ENCODE measurements at places on chromosomes 1 and 21.

DNA sequence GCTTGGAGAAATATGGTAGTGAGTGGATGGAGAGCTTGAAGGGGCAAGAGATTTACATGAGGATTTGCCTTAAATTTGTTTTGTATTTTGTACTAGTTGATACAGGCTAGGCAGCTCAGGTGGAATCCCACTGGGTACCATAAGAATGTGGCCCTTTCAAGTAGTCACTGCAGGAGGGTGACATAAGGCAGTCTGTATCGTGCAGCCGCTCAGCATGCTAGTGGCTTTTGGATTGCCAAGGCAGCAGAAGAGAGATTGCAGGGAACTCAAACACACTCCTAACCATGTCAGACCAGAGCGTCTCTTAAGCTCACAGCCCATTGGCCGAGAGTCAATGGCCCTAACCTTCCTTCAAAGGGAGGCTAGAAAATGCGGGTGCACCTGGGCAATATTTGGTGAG lies 420.0 kb downstream of the ADGRL2 start:
- no peak for DNase-seq

DNA sequence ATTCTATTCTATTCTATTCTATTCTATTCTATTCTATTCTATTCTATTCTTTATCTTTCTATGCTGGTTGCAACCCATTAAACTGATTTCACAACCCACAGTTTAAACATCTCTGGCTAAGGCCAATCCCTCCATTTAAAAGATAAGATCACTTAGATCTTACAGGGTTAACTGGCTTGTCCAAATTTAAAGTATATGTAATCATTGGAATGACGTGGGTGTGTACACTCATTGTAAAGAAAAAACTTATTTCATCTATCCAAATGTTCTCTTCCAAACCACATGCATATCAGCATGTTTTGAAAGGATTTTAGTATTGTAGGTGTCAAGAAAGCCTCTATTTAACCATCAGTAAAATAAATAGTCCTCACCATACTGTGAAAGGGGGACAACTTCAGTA lies 299.6 kb upstream of the RUNX1 start:
- no peak for DNase-seq

GRCh38 chr1:177328251-177328650 lies 157.5 kb downstream of the BRINP2 start:
- no peak for DNase-seq

GRCh38 chr1:119541389-119541788 lies 34.4 kb downstream of the HSD3B1 start:
- no peak for DNase-seq

DNA sequence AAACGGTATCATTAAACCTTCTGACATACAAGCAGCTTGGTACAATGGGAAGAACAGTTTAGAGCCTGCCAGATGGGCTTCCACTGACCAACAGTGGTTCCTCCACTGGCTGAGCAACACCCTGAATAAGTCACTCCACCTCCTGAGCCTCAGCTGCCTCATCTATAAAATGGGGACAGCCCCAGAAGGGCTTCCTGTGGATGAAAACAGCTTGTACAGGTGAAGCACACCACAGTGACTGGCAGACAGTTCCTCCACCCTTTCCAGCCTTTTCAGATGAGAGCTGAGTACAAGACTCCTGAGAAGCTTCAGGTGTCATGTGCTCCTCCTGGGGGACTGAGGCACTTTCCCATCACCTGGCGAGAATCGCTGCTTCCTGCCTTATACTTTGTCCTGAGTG lies 2.1 kb downstream of the CAPZB start:
- peak; percentile 45 for DNase-seq

DNA sequence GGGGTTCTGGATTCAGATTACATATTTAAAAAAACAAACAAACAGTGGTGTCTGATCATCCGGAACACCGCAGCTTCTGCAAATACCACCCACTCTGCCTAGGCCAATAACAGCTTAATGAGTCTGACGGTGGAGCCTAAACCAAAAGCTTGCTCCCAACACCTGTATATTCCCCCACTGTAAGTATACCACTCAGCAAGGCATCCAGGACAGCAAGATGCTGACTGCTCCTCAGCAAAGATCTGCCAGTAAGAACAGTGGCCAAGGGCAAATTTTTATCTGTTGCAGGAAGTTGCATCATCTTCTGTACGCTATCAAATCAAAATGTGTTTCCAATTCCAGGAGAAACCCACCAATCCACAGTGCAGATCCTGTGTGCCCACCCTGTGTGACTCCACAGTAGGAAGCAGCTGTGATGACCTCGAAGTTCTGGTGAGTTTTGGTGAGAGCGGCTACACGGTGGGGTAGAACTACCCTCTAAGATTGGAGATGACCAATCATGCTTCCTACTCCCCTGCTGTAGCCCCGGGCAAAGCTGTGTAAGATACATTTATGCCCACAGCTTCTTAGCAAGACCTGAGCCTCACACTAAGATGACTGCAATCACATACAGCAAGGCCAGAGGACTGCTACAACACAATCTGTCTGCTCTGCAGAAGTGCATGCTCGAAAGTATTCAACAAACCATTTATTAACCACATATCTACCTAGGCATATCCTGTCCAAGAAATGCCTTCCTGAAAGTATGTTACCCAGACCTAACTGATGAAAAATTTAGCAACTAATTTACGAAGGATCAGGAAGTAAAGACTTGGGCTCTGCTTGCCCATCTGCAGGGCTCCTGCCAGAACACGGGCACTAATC lies 30.5 kb downstream of the SIPA1L2 start:
- DNase-seq: no peak

- no peak for DNase-seq
These were observed 5.4 kb upstream of the TENT5C start for GRCh38 chr1:117600325-117600943.

GRCh38 chr21:43855955-43856354 lies 9.1 kb upstream of the AGPAT3 start:
- DNase-seq: no peak
